ENCODE measurements at places on chromosomes 4 and X.

GRCh38 chr4:53208753-53209152 is 157.1 kb downstream of the SCFD2 start:
- DNase-seq, result no peak

DNA sequence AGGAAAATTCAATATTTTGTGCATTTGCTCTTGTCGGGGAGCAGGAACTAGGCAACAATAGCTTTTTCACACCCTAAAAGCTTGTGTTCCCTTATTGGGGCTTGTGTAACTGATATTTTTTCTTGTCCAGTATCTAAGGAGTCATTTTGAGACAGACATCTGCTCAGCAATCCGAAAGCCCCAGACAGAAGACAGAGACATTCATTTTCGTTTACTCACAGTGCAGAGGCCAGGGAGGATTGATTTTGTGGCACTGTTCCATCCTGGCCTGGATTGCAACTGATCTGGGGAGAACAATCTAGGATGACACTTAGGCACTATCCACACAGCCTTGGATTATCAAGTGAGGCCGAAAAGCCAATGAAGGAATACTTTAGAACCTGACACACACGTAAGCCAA is 27.4 kb upstream of the PLAC1 start:
- DNase-seq, result no peak

- no peak for DNase-seq
Observed at GRCh38 chrX:21955403-21956189, 15.1 kb downstream of the SMS start.

DNA sequence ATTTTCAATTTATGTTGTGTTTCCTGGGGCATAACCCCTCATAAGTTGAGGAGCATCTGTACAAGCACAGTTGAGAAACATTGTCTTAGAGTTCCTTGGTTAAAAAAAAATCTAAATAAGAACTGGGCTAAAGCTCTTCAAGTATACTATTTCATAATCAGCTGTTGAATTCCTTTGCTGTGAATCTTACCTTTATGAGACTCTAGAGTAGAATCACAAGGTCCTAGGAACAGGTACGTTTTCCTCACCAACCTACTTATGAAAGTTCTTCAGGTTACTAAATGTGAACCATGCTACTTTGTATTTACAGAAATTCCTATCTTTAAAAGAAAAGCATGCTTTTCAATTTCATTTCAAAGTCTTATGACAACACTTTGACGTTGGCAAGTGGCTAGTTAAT is 20.9 kb upstream of the SOD3 start:
- DNase-seq, result no peak

- no peak for DNase-seq
Observed at GRCh38 chr4:184101711-184102110, 116.0 kb downstream of the ENPP6 start.

DNA sequence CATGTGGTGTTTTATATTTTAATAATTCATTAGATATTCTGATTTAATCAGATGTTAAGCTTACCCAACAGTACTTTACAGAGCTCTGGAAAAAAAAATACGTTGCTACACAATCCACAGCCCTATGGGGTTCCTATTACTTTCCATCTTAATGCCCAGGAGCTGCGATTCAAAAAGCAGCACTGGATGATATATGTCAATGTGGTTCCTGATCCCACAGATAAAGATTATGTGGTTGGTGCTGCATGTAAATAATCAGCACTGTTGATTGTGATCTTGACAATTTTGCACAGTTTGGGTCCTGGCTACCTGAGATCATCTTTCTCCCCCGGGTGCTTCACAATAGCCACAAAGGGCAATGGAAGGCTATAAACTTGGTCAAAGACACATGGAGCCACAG is 72.7 kb upstream of the DCLK2 start:
- no peak for DNase-seq

DNA sequence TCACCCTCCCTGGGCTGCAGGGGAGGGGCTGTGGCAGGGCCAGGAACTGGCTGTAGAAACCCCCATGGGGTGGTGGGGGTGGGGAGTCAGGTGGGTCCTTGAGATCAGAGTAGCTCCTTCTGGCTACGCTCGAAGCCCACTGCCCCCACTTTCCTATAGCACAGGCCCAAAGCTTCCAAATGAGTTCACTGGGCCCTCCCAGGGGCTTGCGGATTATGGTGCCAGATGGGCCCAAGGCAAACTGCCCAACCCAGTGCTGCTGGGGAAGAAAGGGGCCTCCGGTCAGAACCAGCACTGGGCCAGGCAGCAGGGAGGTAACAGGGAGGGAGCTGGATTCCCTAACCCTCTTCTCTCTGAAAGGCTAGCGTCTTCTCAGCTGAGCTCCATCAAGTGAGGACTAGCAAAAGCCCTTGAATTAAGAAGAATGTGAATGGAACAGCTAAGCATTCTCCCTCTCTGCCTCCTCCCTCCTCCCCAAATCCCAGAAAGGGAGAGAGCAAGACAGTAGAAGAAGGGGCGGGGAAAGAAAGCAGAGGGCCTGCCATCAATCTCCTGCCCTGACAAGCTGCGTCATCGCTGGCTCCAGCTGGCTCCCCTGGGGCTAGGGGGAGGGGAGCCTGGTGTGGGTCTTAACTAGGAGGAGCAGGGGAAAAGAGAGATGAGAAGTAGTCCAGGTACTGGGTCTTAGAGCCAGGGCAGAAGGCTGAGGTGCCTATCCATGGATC is 34.7 kb downstream of the FRMPD3 start:
- DNase-seq, result no peak

GRCh38 chrX:25344161-25344936 is 328.6 kb upstream of the ARX start:
- no peak for DNase-seq

GRCh38 chr4:54493862-54494261 is 163.9 kb upstream of the KIT start:
- no peak for DNase-seq

DNA sequence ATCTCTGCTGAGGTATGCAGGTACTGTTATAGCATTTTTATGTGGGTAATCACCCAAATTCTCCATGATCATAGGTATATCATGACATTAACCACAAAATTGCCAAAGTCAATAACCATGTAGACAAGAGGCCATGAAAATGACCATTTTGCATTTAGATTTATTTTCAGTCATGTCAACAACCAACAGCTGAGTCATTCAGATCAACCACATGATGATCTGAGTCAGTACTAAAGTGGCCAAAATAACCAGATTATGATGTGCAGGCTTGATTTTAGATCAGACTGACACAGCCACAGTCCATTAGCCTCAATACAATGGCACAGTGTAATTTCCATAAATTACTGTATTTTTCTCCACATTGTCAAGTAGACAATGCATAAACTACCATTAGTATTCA is 240.5 kb downstream of the GRIA3 start:
- no peak for DNase-seq

DNA sequence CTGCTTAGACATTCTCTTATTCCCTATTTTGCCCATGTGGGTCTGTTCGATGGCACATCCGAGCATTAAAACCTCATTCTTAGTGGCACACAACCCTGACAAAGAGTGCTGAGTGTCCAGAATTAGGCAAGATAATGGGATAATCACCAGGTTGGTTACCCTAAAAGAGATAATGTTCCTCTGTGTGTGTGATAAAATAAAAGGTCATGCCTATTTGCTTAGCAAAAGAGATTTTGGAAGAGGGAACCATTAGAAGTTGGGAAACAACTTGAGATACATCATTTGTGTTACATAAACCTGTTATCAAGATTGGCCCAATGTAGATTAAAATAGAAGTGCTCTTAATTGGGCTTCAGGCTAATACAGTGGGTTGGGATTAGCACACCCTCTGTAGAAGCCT is 182.7 kb downstream of the NWD2 start:
- DNase-seq, result no peak

DNA sequence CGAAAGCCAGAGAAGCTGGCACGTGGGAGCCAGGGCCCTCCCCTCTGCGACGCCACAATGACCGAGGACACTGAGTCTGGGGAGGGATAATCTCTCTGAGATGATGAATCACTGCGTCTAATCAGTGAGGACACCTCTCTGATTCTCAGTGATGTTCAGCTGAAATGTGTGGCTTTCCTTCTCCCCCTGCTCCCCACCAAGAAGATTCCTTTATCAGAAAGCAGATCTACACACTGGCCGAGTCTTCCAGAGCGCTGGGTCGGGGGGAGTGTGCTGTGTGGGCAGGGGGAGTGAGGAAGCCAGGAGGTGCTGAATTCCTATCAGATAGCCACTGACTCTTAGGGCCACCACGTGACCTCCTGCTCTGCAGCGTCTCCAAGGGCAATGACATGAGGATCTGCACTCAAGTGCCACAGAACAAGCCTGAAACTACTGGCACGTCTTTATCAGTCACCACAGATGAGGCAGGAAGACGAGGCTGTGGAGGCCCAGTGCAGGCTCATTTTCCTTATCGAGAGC is 89.2 kb downstream of the GATB start:
- DNase-seq, result no peak

DNA sequence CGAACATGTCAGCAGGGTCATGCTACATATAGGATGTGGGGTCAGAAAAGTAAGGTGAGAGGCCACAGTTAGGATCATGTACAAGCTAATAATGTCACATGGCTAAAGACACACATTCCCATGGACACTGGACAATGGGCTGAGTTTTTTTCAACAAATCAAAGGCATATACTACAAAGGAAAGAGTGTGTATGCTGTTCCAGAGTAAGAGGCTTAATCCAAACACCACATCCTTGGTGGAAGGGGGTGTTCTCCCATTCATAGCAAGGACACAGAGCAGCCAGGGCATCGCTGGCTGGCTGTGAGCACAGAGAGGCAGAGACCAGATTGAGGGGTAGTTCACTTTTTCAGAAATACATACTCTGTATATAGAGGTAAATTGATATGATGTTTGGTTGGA is 131.7 kb downstream of the MGST2 start:
- no peak for DNase-seq

DNA sequence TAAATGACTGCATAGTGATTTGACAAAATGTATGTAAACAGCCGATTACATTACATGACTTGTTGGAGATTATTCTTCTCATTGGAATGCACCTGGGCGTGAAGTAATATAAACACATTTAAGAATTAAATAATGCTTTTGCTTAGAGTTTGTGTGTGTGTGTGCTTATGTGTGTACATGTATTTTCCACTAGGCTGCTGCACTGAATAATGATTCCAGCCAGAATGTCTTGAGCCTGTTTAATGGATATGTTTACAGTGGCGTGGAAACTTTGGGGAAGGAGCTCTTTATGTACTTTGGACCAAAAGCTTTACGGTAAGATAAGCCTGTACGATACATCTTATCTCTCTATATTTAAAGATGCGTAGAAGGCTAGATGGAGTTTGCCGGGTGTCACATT is 12.6 kb downstream of the NEIL3 start:
- DNase-seq, result no peak

- no peak for DNase-seq
Observed at GRCh38 chr4:123120473-123120872, 198.1 kb upstream of the NUDT6 start.

GRCh38 chr4:79181190-79181589 is 144.7 kb downstream of the NAA11 start:
- no peak for DNase-seq

DNA sequence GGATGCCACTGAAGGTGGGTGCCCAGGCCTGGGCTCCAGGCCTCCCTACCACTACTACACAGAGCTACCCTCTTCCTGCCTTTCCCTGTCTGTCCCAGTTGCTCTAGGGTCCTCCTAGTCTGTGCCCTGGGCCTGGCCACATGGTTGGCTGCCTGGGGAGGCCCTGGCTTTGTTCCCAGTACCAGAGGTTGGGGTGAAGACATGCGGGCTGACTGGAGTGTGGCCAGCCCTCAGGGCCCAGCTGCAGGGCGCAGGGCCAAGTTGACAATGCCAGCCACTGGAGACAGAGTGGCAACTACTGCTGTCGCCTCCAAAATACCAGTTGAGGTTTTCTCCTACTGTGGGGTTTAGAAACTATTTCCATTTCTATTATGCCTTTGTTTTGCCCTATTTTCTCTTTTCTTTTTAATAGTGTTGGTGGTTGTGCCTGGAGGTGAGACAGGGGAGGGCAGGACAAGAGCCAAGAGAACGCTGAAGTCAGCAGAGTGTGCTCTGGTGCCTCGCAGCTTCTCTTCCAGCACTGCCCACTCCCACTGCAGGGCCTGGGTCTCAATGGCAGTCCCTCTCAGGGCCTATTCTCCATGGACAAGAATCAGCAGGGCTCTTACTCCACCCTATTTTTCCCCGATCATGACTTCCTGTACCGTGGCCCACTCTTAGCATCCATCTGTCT is 32.2 kb upstream of the XPNPEP2 start:
- DNase-seq, result no peak

GRCh38 chr4:6969826-6970800 is 60.5 kb downstream of the TBC1D14 start:
- DNase-seq, result no peak

- no peak for DNase-seq
Observed at GRCh38 chr4:184933311-184933710, 85.0 kb upstream of the HELT start.

GRCh38 chrX:153441981-153442380 is 3.9 kb downstream of the TREX2 start:
- DNase-seq, result no peak

DNA sequence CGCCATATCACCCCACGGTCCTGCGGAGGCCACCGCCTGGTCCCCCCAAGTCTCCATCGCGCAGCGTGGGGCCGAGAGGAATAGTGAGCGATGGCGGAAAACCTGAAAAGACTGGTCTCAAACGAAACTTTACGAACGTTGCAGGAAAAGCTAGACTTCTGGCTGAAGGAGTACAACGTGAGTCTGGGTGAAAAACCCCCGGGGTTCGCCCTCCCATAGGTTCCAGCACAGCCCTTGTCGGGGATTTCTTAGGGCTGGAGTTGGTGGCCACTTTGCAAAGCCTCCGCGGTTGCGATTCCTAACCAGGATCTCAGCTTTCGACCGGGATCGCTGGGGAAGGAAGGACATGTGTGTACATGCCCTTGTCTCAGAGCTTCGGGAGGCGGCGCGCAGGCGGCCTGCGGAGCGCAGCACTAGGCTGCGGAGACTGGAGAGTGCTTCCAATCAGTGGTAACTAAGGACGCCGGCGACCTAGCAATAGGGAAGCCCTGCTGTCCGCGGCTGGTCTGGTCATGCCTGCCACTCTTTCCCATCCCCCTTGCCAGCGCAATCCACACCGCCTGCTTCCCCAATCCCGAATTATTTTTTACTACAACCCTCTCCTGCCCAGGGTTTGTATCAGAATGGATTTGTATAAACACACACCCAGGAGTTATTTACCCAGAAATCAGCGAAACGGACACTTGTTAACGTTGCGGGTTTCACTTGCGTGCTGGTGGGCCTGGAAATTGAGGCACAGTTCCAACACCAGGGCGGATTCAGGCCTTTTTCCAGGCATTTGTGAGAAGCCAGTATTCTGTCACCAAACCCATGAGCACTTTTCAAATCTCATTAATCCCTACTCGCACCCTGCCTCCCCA is 741 bp downstream of the SPATA18 start:
- DNase-seq, result no peak

- no peak for DNase-seq
Observed at GRCh38 chr4:185729391-185729804, 82.6 kb downstream of the SORBS2 start.

DNA sequence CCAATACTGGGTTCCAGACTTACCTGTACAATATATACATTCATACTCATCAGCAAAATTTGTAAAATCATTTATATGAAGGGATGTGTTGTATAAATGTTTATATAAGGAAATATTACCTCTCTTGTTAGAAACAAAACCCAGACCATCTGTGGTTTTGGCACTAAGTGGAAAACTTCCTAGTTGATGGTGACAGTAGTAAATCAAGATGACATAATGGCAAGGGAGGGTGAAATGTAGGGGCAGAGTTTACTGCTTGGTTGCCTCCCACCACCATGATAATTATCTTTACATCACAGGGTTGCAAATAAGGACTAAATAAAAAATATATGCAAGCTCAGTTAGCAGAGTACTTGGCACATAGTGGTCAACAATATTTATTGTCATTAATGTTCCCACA is 365.3 kb upstream of the TEX13C start:
- no peak for DNase-seq

All from stimulated activated CD4-positive, alpha-beta T cell treated with anti-CD3 and anti-CD28 coated beads, TNF-alpha, amount 100 ng/mL, for 1 hour (primary cell).